ENCODE measurements at places on chromosomes 2 and 18. TPM values are rescaled to one million over a fixed set of nuclear protein-coding genes. Genes with fewer than 3 reads are reported as not detected.

Gene KIF1A
- total RNA-seq, result under 0.01 TPM

Gene APCDD1
- not detected for total RNA-seq

Gene IL1RL1
- total RNA-seq, result 0.13 TPM

Gene NPHP1
- 1.5 TPM for total RNA-seq

Gene TMEM198
- total RNA-seq, result not detected

Gene LYPD6
- total RNA-seq, result 13.3 TPM

Gene RAB1A
- 81.7 TPM for total RNA-seq

Gene RAB31
- total RNA-seq, result 46.5 TPM

Gene USP37
- total RNA-seq, result 8.3 TPM

Gene GPR35
- total RNA-seq, result 0.13 TPM

Gene ABCA12
- total RNA-seq, result not detected

Gene SIX3
- total RNA-seq, result not detected

Gene NT5DC4
- not detected for total RNA-seq

Gene CHRND
- total RNA-seq, result not detected

Gene MAP2
- 11.2 TPM for total RNA-seq

Gene LIMS2
- total RNA-seq, result 3.1 TPM

Gene PFN4
- total RNA-seq, result 0.26 TPM

Gene SP5
- total RNA-seq, result not detected

Gene DNAH6
- total RNA-seq, result under 0.01 TPM

Gene ARHGEF4
- 0.63 TPM for total RNA-seq

Gene TRIM43
- total RNA-seq, result not detected

Gene EVX2
- not detected for total RNA-seq

Gene ACVR1C
- total RNA-seq, result under 0.01 TPM

Gene MYO3B
- total RNA-seq, result not detected

Gene PRSS56
- not detected for total RNA-seq

Gene CDK15
- not detected for total RNA-seq

Gene CFC1
- total RNA-seq, result not detected

Gene ING5
- 16.7 TPM for total RNA-seq

Gene GDF7
- total RNA-seq, result 17.2 TPM

Gene KCNS3
- total RNA-seq, result 0.25 TPM

Gene SKOR2
- not detected for total RNA-seq

Gene UCN
- total RNA-seq, result 0.13 TPM

Gene CAPN10
- total RNA-seq, result 20.4 TPM

Gene AGXT
- total RNA-seq, result not detected

Gene HOXD4
- total RNA-seq, result 2.5 TPM

Gene DSC1
- total RNA-seq, result not detected

Gene KIDINS220
- 48.9 TPM for total RNA-seq

Gene COX5B
- 449 TPM for total RNA-seq

Gene NYAP2
- total RNA-seq, result not detected
